Cardiac fibroblast (primary cell): ENCODE measurements at places on chromosomes 13 and 19.

GRCh38 chr13:96218475-96218874 lies 128.6 kb downstream of the HS6ST3 start:
- DNase-seq, result peak; percentile 7

DNA sequence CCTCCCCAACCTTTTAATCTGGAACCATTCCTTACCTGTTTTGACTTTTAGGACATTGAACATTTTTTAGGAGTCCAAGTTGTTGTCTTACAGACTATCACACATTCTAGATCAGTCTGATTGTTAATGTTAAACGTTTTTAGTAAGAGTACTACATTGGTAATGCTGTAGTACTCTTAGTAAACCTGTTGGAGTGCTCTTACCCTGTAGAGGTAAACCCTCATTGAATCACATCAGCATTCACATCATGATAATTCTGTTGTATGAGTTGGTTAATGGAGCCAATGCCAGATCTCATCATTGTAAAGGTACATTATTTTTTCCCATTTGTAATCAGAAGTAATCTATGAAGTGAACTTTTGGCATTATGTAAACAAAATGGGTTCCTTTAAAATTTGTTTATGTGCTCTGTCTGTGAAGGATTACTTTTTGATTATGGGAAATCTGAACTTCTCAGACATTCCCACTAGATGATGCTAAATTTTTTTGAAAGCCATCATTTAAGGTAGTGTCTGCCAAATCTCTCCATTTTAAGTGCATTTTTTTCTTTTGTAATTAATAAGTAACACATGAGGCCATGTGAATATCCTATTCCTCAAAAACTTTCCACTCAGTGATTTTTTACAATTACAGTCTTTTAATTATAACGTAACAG lies 55.2 kb downstream of the VWA8 start:
- peak; percentile 55 for DNase-seq

- DNase-seq, result no peak
Measured at GRCh38 chr13:81394640-81395039, 1053.7 kb upstream of the SPRY2 start.

GRCh38 chr19:48170817-48171347 lies 402 bp downstream of the ZSWIM9 start:
- DNase-seq, result no peak

DNA sequence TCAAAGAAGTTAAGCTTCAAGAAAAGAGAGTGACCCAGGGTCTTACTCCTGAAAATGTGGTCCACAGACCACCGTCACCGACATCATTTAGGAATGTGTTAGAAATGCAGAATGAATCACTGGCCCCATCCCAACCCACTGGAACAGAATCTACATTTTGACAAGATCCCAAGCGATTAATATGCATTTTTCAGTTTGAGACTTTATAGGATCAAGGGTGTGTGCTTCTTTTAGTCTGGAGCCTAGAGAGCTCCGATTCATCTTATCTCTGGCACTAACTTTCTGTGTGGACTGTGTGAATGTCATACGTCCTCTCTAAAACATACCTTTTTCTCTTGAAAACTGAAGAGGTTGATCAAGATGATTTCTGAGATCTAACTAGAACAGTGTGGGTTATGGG lies 484.8 kb downstream of the MYO16 start:
- DNase-seq, result no peak

GRCh38 chr19:16030964-16031871 lies 45.1 kb upstream of the TPM4 start:
- no peak for DNase-seq

GRCh38 chr13:74026753-74027152 lies 107.5 kb downstream of the KLF12 start:
- DNase-seq, result peak; percentile 21

- DNase-seq, result peak; percentile 54
Measured at GRCh38 chr19:802498-803098, 5.3 kb downstream of the PTBP1 start.

DNA sequence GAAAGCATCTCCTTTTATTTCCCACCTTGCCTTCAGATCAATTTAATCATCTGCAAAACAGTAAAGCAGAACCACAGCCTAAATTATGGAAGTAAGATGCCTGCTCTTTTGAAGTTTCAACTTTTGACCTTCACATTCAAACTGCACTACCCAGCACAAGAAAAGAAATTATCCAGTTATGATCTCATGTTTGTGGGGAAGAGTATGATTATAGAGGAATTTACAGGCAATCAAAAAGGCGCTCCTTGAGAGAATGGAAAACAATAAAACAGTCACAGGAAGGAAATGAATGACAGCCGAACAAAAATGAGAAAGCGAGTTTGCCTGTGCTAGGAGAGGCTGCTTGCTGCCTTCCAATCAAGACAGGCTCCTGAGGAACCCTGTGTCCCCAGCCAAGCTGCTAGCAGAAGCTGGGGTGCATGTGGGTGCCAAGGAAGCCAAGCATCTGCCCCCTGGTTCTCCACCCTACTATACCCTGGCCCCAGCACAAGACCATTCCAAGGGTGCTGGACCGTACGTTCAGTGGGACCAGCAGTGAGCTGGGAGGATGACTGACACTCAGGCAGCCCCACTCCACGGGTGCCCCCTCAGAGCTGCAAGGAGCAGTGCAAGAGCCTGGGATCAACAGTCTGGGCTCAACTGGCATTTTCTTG lies 47.8 kb downstream of the PEPD start:
- peak; percentile 69 for DNase-seq

DNA sequence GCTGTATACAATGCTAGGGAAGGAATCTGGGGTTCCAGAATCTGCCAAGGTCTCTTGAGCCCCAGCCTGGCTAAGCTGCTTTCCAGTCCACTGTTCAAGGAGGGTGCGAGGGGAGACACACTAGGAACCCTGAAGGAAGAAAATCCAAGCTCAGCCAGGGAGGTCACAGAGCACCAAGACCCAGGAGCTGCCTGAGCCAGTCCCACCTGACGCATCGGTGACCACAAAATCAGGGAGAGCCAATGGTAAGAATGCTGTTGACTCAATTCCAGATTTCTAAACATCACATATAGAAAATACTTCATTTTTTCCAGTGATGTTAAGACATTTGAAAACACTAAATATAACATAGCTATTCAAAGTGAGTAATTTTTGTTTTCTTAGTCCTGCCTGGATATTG lies 50.1 kb downstream of the CEP89 start:
- no peak for DNase-seq

- DNase-seq, result no peak
Measured at GRCh38 chr19:49338023-49338677, 2.9 kb downstream of the CD37 start.

DNA sequence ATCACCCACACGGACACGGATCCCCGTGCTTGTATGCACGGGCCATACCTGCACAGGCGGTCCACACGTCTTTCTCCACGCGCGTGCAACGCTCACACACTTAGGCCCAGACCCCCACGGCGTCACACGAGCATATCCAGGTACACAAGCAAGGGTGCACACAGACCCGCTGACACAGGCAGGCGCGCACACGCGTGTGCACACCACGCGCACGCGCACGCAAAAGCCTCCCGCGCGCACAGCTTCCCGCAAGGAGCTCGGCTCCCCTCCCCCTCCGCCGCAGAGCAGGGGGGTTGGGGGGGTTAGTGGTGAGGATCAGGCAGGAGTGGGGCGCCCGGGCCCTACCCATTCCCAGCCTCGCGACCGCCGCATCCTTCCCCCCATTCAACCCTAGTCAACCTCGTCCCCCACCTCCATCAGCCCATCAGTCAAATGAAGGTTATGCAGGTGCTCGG lies 407 bp downstream of the RAB3A start:
- DNase-seq, result peak; percentile 20

DNA sequence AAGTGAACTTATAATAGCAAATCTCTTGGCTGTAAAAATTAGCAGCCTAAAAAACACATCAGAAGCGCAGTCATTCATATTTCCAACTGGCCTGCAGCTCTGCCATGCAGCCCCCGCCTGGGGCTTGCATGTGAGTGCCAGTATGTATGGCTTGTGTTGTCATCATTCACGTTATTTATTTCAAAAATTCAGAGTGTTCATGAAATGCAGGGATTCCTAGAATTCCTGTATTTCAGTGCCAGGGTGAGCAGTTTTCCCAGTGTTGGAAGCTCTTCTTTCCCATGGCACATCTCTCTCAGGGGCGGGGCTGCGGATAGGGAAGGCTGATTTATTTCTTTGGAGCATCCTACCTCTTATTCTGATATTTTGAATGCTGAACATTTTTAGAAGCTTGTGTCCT lies 234.6 kb downstream of the FGF9 start:
- DNase-seq, result no peak

- no peak for DNase-seq
Measured at GRCh38 chr13:81116461-81117282, 775.7 kb upstream of the SPRY2 start.

- no peak for DNase-seq
Measured at GRCh38 chr19:6210091-6210490, 69.7 kb downstream of the MLLT1 start.

- peak; percentile 22 for DNase-seq
Measured at GRCh38 chr13:31859571-31859970, 120.2 kb downstream of the RXFP2 start.

- no peak for DNase-seq
Measured at GRCh38 chr13:106523576-106523975, 11.9 kb downstream of the EFNB2 start.

- DNase-seq, result no peak
Measured at GRCh38 chr13:42239644-42240043, 32.3 kb upstream of the AKAP11 start.
